ENCODE measurements at places on chromosomes 13 and 19. TPM values are rescaled to one million over a fixed set of nuclear protein-coding genes. Genes with fewer than 3 reads are reported as not detected.
A peak's percentile ranks its signal among the peaks of the same experiment; 100 is the strongest.

DNA sequence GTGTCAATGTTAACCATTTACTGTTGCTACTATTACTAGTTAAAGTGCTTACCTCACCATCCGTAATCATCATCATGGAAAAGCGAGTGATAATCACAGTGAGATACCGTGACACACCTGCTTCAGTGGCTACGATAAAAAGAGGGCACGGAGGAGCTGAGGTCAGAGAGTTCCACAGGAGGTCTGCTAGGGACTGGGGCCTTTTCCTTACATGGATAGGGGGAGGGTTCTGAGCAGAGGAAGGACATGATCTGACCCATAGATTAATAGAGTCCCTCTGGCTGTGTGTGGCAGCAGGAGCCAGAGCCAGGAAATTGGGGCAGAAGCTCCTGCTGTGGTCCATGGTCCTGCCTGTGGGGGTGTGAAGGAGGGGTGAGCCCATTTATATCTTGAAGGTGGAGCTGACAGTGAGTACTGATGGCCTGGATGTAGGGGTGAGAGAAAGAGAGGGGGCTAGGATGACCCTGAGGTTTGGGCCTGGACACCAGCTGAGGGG, 136.7 kb downstream of the SIPA1L3 start:
- no peak for DNase-seq

- no peak for DNase-seq
These were observed 2.4 kb upstream of the NFIC start for GRCh38 chr19:3363841-3364500.

- no peak for DNase-seq
These were observed 173.5 kb downstream of the DNAJC15 start for GRCh38 chr13:43196750-43197370.

DNA sequence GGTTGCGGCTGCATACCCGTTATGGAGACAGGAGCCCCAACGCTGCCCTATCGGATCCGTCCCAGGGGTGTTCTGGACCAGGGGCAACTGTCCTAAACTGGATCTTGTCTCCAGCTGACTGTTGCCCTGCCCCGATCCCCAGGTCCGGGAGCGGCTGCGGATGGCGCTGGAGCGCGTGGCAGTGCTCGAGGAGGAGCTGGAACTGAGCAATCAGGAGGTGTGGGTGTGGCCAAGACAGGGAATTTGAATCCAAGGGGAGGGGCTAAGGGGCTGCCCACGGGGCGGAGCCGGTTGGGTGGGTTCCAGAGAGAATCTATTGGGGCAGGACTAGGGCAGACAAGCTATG, 9.9 kb downstream of the PPFIA3 start:
- DNase-seq, result no peak

GRCh38 chr13:25702386-25702785, 330.6 kb downstream of the ATP8A2 start:
- DNase-seq, result no peak

GRCh38 chr13:21016487-21016886, 44.9 kb downstream of the LATS2 start:
- DNase-seq, result no peak

DNA sequence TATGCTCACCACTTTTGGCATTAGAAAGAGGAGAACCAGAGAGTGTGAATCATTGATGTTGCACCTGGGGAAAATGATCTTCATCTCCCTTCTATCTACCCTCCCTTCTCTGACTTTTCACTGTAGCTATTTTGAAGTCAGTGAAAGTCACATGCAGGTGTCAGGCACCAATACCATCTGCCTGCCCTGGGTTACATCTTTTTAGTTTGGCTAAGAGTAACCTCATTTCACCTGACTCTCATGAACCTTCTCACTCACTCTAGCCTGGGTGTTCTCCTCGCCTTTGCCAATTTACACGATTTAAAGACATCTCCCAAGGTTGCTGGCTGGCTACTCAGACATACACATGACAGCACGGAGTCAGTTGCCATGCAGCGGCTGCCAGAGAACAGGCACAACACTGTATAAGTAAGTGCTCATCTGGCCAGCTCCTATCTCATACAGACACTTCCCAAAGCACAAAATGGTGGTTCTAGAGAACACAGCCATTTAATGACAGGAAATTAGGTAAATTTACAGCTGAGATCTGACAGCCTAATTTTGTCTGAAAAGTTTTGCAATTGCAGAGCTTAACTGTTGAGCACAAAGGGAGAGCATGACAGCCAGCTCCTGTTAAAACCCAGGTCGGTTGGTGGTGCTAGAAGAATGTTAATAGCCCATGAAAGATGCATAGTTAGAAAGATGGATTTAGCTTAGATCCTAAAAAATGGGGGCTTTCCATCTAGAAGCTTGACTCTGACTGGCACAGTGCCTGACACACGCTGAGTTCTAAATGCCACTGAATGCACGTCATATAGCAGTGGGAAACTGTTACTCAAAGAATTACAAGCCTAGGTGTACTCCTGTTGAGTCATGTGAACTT, 32.5 kb downstream of the LCP1 start:
- DNase-seq, result no peak

DNA sequence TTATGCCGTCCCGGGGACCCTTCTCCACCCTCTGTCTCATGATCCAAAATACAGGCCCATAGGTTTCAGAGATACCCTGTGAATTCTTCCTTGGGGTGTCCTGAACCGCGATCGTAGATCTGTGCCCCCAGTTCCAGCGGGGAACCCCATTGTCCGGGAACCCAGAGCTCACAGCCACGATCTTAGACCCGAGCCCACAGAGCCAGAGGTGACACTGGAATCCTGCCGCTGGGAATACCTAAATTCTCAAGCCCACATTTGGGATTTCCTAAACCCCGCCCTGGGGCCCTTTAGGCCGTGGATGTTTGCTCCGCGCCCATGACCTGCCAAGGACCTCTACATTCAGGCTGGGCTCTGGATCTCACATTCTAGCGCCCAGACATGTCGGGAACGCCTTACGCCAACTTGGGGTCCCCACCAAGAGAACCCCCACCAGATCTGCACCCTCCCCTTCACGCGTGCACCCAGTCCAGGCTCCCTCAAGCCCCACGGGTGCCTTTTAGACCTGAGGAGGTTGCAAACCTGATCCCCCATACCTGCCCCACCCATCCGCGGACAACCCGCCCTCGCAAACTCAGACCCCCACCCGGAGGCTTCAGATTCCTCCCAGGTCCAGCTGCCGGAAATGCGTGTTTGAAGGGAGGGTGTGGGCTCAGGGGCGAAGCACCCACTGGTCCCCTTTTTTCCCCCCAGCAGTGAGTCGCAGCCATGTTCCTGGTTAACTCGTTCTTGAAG, 605 bp downstream of the CAPNS1 start:
- DNase-seq, result peak; percentile 78

DNA sequence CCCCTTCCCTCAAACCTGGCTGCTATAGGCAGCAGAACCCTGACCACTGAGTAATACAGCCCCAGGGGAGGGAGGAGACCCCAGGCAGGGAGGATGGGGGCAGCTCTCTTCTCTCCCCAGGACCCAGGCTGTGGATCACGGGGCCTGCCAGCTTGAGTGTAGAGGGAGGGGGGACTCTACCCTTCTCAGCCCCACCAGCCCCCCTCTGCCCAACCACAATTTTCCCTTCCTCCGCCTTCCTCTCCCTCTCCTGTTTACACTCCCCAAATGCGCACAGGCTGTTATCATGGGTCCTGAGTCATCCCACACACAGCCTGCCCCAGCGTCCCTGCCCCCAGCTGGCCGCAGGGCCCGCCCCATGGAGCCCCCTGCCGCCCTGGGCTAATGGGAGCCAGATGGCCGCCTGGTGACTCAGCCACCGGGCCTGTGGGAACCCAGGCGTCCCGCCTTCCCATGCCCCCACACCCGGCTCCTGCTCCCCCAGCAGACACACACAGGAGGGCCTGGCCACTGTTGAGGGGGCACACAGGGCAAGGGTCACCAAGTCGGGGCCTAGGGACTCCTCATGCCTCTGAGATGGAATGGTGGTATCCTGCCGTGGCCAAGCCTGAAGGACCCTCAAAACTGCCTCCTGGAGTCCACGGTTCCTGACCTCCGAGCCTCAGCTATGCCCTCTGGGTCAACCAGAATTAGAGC, 13.6 kb downstream of the CCDC97 start:
- peak; percentile 90 for DNase-seq

GRCh38 chr13:90414691-90415596, 932.5 kb upstream of the MIR17HG start:
- DNase-seq, result no peak

DNA sequence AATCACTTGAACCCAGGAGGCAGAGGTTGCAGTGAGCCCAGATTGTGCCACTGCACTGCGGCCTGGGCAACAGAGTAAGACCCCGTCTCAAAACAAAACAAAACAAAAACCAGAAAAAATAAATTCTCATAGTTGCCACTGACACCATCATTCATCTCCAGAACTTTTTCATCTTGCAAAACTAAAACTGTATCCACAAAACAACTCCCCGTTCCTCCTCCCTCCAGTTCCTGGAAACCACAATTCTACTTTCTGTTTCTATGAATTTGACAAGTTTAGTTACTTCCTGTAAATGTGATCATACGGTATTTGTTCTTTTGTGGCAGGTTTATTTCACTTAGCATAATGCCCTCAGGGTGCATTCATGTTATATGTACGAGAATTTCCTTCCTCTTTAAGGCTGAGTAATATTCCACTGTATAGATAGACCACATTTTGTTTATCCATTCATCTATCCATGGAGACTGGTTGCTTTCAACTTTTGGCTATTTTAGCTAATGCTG, 13.2 kb upstream of the ADGRE5 start:
- DNase-seq, result no peak

GRCh38 chr19:45139286-45140143, 21.3 kb downstream of the NKPD1 start:
- DNase-seq, result no peak

DNA sequence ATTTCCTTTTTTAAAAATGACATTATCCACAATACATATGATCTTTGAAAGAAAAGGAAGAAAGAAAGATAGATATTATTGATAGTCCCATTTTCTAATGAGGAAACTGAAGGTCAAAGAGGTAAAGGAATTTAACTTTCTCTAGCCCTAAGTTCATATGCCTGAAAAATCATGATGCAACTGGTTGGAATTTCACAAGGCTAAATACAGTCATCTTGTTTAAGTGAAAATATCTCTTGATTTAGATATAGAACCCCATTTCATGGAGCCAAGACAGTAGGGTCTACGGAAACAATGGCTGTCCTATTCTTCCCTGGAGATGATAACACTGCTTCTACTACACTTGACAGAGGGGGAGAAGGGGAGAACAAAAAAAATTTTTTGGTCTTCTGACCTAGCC, 366.2 kb downstream of the DNAJC15 start:
- DNase-seq, result no peak

DNA sequence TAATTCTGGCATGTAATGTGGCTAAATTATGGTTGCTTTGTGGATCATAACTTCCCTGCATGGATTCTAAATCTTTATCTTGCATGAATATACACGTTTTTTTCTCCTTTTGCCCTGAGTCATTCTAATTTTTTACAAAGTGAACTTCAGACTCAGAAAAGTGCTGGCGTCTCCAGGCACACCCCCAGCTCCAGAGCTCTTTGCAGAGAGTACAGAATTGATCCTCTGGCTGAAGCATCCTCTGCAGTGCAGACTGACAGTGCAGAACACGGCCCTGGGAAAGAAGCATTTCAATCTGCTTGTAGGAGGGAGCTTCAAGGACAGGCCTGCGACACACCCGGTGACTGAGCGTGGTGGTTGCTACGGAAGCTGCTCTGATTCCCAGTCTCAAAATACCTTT, 228.1 kb downstream of the FGF9 start:
- no peak for DNase-seq

DNA sequence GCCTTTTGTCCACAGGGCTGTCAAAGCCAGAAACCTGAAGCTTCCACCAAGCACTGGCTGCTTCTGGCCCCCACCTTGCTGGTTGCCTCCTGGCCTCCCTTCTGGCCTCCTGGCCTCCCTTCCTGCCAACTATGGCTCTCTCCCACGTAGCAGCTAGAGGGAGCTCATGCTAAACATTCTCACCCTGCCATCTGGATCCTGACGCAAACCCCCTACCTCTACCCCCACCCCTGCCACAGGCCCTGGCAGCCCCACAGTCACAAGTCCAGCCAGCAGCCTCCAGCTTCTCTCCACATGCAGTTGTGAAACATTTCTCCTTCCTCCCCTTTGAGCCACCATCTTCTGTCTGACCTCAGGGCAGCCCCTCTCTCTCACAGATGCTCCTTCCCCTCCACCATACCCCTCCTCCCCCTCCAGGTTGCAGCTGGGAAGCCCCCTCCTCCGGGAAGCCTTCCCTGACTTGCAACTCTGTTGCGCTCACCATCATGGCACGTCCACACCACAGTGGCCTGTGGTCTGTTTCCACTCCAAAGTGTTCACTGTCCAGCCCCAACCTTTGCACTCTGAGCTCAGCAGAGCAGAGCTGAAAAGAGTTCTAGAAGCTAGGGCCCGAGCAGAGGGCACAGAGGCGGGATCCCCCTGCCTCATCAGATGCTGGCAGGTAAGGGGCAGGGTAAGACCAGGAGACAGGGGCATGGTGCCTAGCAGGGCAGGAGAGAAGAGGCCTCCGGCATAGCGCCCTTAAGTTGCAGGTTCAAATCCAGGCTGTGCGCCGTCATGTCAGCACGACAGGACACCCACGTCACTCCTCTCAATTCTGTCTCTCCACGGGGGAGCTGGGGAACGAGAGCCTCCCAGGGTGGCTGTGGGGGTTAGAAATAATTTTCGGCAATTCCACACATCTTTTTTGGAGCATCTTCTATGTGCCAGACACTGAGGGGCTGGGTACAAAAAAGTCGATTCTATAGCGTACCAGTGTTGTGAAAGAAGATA, 7.3 kb downstream of the ADGRL1 start:
- DNase-seq, result no peak

DNA sequence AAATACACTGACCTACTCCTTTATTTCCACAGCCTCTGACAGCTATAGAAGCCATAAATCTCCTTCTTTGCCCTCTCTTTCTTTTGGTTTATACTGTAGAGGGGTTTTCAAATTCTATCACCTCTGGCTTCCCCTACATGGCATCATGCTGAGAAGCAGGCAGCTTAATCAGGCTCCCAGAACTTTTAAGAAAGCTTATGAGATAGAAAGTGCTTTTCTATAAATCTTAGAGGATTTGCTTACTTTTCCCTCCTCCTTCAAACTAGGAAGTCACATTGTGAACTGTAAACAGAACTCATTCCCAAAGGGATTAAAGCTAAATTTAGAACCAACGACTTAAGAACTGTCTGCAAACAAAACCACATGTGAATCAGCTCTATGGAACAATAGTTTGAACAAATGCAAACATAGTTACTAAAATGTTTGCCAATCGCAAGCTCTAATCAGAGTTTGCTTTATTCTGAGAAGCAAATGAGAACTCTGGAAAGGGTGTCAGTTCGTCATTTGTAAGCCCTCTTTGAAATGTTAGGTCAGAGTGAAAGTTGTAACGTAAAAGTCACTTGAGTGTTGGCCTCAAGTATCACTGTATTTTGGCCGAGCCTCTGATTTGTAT, 344.1 kb downstream of the RFC3 start:
- DNase-seq, result no peak

DNA sequence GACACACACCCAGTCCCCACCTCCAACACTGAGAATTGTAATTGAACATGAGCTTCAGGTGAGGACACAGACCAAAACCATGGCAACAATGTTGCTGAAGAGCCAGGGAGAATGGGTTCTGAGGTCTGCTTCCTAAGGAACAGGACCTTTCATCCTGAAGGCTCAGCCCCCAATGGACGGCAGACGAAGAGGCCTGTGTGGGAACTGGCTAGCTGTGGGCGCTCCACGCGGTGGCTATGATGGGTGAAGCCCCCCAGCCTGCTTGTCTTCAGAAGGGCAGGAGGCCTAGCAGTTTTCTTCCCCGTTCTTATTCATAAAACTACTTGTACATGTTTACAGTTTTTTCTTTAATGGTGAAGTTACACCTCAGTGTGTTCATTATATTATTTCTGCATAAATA, 136.1 kb upstream of the SPACA7 start:
- no peak for DNase-seq

KLF1 gene
- not detected for polyA plus RNA-seq

ZNF729 gene
- not detected for polyA plus RNA-seq

TLE2 gene
- 14.4 TPM for polyA plus RNA-seq

ZNF44 gene
- 7.2 TPM for polyA plus RNA-seq

ABCC4 gene
- 1.2 TPM for polyA plus RNA-seq

FARP1 gene
- polyA plus RNA-seq, result 7.8 TPM
